H9 (cell line): ENCODE measurements at places on chromosomes 2 and 18.
A peak's percentile ranks its signal among the peaks of the same experiment; 100 is the strongest.

DNA sequence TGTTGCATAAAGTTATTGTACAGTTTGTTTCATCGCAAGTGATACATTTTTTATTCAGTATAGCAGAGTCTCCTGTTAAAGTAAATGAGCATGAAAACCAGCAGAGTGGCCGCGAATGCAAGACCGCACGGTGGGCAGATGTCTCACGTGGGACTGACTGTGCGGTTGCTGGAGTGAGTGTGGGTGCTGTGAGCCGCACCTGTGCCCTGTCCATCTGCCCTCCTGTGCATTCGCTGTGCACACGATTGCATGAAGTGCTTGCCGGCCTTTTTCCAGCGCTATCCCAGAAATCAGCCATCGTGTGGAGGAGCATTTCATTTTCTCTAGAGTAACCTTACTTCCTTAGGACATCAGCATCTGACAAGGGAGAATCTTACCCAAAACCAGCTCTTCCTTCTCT lies 118.7 kb downstream of the RNF144A start:
- DNase-seq, result no peak

GRCh38 chr18:3079653-3080052 lies 66.7 kb upstream of the LPIN2 start:
- DNase-seq, result no peak

GRCh38 chr2:201261471-201261870 lies 1.1 kb downstream of the CASP8 start:
- DNase-seq, result no peak

DNA sequence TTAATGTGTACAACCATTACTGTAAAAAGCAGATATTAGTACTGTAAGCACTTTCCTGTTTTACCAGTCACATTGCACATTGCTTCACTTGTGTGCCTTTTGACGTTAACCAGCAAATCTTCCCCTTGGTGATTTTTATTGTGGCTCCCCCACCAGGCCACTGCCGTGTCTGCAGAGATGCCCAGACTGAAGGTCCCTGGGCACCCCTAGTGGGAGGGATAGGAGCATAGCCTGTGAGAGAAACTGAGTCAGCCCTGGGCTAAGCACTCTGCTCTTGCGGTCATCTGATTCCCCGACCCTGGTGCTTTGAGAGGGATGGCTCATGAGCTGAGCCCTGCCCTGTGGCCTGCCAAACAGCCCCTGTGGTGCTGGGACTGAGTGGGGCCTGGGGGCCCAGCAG lies 73.4 kb downstream of the INPP4A start:
- DNase-seq, result no peak

DNA sequence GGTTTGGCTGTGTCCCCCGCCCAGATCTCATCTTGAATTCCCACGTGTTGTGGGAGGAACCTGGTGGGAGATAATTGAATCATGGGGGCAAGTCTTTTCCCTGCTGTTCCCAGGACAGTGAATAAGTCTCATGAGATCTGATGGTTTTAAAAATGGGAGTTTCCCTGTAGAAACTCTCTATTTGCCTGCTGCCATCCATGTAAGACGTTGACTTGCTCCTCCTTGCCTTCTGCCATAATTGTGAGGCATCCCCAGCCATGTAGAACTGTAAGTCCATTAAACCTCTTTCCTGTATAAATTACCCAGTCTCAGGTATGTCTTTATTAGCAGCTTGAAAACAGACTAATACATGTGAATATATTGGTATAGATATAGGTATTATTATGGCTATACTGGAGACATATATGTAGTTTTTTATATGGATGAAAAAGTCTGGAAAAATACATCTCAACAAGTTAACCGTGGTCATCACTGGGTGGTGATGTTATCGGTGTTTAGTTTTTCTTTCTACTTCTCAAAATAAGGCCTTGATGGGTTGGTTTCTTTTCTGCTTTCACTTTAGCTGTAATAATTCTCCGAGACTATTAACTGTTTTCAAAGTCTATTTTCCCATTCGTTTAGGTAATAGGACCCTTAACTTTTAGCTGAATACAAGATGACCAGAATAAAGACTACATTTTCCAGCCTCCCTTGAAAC lies 39.1 kb upstream of the NCOA1 start:
- no peak for DNase-seq

DNA sequence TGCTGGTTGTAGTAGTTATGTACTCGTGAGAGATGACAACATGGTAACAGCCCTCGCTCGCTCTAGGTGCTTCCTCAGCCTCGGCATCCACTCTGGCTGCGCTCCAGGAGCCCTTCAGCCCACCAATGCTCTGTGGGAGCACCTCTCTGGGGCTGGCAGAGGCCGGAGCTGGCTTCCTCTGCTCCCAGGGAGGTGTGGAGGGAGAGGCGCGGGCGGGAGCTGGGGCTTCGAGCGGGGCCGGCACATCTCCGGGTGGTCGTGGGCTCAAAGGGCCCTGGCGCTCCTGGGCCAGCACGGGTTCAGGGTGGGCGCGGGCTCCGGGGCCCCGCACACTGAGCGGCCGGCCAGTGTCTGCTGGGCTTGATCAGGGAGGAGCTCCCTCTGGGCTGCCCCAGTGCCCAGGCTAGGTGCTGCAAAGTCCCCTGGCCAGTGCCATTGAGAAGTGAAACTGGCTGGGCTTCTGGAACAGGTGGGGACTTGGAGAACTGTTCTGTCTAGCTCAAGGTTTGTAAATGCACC lies 1012.1 kb downstream of the CNTNAP5 start:
- no peak for DNase-seq

GRCh38 chr2:25324905-25325592 lies 16.7 kb downstream of the DNMT3A start:
- no peak for DNase-seq

- no peak for DNase-seq
Observed at GRCh38 chr2:196988639-196989038, 62.1 kb upstream of the PGAP1 start.

GRCh38 chr2:73175663-73176204 lies 26.6 kb upstream of the NOTO start:
- peak; percentile 65 for DNase-seq

DNA sequence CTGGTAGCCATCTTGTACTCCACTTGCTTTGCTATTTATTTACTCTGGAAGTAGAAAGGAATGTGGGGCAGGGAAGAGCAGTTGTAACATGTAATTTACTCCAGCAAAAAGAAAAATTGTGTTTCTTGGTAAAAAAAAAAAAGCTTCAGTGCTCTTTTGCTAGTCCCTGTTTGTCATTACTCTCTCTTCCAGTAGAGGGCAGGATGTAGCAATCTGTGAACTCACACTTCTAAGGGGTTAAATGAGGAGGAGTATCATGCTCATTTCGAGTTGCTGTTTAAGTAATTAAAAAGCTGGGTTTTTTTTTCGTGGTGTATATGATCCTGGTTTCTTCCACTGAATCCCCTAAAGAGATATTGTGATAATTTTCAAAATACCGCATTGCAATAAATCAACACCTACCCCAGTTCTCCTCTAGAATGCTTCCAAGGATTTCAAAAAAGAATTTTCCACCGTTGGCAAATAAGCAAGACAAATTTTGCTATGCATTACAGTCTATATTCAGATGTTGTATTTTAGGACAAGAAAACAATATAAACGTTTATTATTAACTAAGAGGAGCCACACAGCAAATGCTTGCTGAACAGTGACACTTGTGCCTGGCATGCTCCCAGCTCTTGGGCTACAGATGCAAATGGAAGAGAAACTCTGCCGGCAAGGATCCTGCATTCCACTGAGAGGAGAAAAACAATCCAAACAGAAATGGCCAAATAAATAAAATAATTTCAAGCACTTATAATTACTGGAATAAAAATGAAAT lies 261.6 kb downstream of the ASXL3 start:
- no peak for DNase-seq
